Kidney epithelial cell (primary cell): ENCODE measurements at places on chromosomes 12 and 14.

DNA sequence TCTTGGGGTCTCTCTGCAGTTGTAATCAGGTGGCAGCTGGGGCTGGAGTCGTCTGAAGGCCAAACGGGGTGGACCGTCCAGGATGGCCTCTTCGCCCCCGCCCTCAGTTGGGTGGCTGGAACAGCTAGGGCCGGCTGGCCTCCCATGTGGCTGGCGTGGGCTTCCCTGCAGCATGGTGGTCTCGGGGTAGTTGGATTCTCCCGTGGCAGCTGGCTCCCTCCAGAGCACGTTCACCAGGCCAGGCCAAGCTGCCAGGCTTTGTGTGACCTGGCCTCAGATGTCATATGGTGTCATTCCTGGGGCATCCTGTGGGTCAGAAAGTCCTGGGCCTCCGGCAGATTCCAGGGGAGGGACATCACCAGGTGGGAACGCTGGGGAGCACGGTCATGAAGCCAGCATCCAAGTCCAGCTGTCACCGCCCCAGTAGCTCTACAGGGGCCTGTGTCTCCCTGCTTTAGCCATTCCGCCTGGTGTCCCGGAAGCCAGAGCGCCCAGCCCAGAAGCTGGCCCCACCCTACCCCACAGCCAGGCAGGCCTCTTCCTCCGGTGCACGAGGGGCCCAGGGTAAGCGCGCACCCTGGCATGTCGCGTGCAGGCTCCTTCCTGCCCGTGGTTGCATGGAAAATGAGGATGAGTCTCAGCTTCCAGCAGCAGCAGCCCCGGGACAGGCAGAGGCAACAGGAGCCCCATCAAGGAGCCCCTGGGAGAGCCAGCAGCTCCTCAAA, 1.3 kb upstream of the NUDT14 start:
- no peak for DNase-seq

DNA sequence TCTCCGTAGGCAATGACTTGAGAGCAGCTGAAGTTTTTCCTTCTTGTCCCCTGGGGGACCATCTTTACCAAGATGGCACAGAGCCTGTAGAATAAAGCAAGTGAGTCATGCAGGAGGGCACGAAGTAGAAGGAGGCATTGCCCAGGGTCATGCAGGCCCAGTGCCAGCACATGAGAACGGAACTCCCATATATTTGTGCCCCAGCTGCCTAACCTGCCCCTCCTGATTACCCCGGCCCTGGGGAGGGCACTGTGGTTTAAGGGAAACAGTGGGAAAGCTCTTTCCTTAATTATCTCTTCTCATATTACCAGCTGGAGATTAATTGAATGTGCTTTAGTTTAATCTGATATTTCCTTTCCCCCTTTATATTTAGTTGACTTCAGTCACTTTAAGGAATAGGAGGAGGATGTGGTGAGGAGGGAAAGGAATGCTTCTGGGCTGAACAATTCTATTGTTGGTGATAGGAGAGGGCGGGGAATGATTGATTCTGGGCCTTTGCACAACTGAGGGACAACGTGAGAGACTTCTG, 51.9 kb downstream of the RASSF8 start:
- DNase-seq, result no peak

GRCh38 chr14:41634286-41634685, 27.6 kb downstream of the LRFN5 start:
- no peak for DNase-seq

GRCh38 chr14:78403278-78403815, 233.2 kb downstream of the NRXN3 start:
- peak; percentile 86 for DNase-seq
